ENCODE measurements at places on chromosomes 1 and 21. TPM values are rescaled to one million over a fixed set of nuclear protein-coding genes. Genes with fewer than 3 reads are reported as not detected.

DNA sequence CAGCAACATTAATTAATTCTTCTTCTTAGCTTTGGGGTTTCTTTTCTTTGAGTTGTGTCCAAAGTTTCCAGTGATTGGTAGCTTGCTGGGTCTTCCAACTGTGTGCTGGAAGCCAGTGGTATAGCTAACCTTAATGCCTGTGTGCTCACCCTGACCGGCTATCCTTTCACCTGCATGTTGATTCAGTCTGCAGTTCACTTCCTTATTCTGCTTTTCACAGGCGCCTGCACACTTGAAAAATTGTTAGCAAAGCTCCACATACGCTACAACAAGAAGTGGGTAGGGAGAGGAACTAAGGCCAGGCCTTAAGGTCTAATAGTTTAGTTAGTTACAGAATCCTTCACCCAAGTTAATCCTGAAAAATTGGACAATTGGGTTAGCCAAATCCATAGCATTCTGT is 35.7 kb downstream of the NCF2 start:
- DNase-seq, result no peak

DNA sequence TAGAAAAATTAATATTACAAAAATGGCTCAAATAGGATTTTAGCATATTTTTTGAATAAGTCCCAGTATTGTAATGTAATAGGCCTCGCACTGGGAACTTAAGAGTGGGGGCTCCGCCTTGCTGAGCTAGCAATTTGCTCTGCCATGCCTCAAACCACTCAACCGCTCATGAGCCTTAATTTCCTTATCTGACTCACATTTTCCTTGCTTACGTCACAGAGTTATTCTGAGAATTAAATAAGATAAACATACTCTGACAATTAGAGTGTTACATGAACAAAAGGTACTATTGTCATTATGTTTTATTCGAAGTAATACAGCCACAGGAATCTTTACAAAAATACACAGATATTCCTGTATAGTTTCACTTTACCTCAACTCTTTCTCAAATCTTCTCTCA is 108.1 kb downstream of the SLC44A5 start:
- peak; percentile 0 for DNase-seq

GRCh38 chr1:43438576-43438952 is 15.2 kb downstream of the HYI start:
- no peak for DNase-seq

GRCh38 chr1:93679546-93679945 is 2.1 kb downstream of the BCAR3 start:
- no peak for DNase-seq

- peak; percentile 96 for DNase-seq
These were observed 1.1 kb upstream of the JUN start for GRCh38 chr1:58784758-58785441.

GRCh38 chr1:223515421-223515820 is 122.2 kb downstream of the CCDC185 start:
- DNase-seq, result no peak

DNA sequence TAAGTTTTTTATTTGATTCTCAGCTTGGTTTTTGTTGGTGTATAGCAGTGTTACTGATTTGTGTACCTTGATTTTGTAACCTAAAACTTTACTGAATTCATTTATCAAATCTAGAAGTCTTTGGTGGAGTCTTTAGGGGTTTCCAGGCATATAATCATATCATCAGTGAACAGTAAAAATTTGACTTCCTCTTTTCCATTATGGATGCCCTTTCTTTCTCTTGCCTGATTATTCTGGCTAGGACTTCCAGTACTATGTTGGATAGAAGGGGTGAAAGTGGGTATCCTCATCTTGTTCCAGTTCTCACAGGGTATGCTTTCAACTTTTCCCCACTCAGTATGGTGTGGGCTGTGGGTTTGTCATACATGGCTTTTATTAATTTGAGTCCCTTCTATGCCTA is 23.6 kb upstream of the MAB21L3 start:
- DNase-seq, result no peak

DNA sequence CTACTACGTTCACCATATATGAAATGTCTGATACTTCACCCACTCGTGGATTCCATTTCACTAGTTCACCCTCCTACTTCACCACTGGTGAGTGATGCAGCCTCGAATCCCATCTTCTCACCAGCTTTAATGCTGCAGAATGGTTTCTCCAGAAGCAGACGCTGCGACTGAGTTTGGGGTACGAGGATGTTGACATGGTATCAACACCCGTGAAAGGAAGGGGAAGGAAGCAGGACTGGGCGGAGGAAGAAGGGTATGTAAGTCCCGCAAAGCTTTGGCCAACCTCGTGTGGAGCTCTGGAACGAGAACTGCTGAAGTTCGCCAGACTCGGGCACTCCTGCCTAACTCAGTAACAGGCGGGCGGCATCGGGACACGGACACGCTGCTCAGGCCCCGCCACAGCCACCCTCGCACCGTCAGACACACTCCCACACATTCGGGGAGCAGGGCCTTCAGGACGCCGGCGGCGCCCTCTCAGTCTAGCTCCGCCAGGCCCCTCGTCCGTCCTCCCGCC is 833 bp upstream of the DIP2A start:
- peak; percentile 40 for DNase-seq

- no peak for DNase-seq
These were observed 57.1 kb downstream of the NID1 start for GRCh38 chr1:236007781-236008180.

- DNase-seq, result no peak
These were observed 258.2 kb upstream of the C1orf105 start for GRCh38 chr1:172162236-172162635.

DNA sequence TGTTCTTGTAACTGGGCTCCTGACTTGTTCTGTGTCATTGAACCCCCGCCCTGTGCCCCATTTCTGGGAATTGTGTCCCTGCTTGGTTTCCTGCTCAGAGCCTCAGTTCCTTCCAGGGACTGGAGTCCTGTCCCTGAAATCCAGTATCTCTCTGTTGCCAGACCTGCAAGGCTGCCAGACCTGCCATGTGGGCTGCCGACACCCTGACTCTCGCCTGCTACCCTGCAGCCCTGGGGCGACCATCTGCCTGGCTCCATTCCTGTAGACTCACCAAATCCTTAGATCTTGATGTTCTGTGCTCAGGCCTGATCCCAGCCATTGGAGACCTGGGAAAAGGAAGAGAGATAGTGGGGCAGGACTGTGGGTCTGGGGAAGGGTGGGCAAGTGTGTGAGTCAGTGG is 383.3 kb upstream of the PROX1 start:
- no peak for DNase-seq

- no peak for DNase-seq
These were observed 44.3 kb downstream of the HUNK start for GRCh38 chr21:31917108-31917507.

DNA sequence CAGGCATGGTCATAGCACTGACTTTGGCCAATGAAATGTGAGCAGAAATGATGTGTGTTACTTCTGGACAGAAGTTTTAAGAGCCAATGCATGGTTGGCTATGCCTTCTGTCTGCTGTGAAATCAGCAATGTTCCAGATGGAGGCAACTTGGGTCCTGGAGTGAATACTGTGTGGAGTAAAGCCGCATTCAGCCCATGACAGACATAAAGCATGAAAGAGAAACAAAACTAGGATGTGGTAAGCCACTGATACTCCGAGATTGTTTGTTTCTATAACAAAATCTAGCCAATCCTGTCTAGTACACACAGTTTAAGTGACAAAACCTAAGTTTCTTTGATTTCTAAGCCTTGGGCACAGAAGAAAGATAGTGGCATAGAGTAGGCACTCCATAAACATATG is 47.1 kb upstream of the ARHGAP29 start:
- no peak for DNase-seq

DNA sequence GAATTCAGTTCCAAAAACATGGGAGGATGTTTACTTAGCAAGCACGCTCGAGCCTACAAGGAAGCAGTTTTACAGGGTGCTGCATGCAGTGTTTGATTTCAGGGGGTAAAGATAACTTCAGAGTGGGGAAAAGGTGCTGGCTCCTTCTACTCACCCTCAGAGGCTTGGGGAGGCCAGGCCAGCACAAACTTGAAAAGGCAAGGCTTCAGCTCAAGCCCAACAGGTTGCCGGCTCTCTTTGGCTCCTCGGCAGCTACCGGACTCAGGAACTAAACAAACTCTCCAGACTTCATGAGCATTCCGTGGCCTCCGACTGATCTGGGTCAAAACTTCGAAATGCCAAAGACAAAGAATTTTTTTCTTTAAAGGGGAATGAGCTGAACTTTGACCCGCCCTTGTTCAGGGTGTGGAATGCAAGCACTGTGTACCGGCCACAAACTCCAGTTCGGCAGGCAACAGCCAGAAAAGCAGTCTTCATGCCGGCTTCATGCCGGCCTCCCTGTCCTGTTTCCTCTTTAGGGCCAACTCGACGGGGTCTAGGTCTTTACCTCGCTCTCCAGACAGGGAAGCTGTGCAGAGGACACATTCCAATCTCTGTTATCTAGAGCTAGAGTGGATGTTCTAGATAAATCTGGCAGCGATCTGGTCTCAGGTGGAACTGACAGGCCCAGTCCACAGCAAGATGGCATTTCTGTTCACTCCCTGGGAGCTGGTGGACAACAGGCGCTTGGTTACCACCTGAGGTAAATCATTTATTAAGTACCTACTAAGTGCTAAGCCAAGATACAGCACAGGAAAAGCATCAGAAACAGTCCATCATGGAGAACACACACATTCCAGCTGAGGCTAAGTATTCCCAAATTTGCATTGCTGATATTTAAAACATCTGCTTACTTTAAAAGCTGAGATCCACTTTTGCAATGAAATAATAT is 75.0 kb downstream of the CD46 start:
- no peak for DNase-seq

DNA sequence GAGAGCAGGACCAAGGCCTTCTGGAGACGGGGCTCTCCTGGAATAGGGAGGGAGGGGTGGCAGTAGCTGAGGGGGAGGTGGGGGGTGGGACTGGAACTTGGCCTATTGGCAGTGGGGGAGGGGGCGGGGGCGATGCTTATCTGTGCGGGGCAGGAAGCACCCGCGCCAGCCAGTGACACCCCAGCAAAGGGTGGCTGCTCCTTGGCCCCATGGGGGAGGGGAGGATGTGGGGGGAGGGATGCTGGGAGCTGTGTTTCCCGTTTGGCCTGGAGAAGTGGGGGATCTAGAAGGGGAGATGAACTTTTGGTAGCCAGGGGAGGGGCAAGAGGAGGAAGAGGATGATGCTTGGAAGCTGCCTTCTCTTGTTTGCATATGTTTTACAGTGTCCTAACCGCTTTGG is 11.0 kb downstream of the ZBTB7B start:
- DNase-seq, result no peak

- no peak for DNase-seq
These were observed 26.1 kb downstream of the F3 start for GRCh38 chr1:94515296-94515947.

DNA sequence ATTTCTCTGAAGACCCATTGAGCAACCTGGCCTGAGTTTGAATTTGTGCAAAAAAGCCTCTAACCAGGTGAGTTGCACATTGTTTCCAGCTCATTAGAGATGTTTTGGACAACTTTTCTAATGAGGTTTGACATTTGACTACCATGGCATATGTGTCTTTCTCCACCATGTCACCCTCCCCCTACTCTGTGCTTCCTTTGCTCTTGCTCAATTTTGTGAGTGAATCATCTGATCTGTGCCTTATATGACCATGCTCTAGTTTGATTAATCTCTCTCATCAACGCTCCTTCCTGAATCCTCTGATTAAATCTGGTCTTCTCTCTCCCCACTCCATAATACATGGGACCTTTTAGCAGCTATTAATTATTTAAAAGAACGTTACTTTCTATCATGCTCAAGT is 144.8 kb upstream of the SAMSN1 start:
- no peak for DNase-seq

GRCh38 chr1:54601730-54602129 is 21.6 kb downstream of the FAM151A start:
- no peak for DNase-seq

DNA sequence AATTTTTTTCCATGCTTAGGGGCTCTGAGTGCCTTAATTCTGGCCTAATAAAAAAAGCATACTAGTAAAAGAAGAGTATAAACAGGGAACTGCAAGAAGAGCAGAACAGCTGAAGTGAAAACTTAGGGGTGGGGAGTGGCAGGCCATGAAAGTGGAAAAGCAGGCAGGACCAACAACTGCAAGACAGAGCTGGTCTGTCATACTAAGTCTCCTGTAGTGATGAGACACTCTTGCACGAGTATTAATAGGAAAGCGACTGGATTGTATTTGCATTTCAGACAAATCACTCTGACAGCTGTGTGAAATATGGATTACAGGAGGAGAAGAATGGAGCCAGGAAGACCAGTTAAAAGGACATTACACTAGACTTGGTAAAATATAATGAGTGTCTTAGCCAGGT is 449.9 kb downstream of the NUF2 start:
- peak; percentile 49 for DNase-seq

- no peak for DNase-seq
These were observed 90.4 kb downstream of the NPHP4 start for GRCh38 chr1:5901841-5902240.

DNA sequence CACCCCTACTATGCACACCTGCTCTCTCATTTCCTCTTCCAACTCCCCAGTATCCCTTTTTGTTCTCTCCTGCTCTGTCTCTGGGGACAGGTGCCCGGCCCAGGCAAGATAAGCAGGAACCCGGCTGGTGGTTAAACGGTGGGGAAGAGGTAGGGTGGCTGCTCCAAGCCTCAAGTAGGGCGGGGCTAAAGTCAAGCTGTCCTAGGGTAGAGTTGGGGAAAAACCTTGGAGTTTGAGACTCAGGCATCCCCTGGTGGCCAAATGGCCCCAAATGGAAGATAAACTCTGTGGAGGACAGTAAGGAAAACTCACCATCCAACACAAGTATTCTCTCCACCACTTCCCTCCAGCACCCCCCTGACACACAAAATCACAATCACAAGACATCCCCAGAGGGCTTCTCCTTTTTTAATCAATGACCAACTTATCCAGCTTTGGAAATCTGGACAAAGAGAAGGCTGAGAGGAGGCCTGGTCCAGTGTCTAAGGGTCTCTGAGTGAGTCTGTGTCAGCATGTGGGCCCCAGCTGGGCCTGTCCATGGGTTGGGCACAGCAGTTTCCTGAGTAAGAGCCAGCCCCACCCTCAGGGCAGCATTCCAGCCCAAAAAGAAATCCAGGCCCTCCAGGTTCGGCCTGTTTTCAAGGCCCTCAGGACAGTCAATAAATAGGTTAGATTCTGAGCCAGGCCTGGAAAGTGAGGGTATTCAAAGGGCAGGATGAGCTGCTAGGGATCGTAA is 9.8 kb downstream of the POMGNT1 start:
- no peak for DNase-seq

The KIF2C gene
- 0.13 TPM for total RNA-seq

The TIAM1 gene
- total RNA-seq, result 7.8 TPM

The TRIM67 gene
- not detected for total RNA-seq

The NUP210L gene
- not detected for total RNA-seq

The KIAA1614 gene
- total RNA-seq, result 6.5 TPM
